ENCODE measurements at places on chromosomes 5 and 9.

DNA sequence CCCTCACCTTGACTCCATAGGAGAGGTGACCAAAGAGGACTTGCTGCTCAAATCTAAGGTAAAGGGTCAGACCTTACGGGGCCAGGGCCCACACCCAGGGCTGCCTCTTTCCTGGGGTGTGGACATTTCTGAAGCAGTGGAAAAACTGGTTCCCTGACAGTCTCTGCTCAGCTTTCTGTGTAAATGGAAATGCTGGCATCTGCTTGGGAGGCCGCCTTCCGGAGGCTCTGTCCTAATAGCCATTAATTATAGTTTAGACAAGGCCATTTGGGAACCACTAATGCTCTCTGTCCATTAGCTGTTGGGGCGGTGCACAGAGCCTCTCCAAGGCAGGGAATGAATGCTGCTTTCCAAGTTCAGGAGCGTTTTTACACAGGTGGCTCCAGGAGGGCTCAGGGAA is 17.3 kb downstream of the USP20 start:
- no peak for DNase-seq

DNA sequence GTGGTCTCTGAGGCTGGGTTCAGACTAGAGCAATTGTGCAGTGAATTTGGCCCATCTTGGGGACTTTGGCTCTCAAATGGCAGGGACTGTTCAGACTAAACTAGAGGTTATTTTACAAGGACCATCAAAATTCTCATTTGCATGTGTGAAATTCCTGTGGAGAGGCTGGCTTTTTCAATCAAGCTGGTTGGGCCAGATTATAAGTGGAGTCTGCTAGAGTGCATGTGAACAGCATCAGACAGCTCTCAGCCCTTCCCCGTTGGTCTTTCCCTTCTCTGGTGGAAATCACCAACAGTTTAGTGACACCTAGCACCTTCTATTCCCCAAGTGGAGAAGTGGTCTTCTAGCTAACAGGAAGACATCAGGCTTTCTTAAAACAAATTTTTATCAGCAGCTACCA is 301.3 kb downstream of the CWC27 start:
- no peak for DNase-seq

DNA sequence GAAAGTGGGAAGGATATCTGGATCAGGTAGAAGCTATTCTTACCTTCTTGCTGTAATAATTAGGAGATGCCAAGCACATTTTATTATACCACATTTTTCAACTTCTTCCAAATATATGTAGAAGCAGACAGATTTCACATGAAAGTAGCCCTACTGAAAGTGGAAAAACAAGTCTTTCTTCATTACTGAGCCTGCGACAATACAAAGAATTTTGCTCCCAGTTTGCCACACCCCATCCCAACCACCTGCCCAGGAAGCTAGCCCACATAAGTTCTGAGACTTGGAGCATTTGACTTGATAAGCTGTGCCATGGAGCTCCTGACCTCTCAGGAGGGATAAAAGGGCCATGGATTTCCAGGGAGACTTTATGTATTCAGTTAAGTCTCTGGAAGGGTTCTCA is 249.1 kb upstream of the ADCY2 start:
- DNase-seq: no peak

DNA sequence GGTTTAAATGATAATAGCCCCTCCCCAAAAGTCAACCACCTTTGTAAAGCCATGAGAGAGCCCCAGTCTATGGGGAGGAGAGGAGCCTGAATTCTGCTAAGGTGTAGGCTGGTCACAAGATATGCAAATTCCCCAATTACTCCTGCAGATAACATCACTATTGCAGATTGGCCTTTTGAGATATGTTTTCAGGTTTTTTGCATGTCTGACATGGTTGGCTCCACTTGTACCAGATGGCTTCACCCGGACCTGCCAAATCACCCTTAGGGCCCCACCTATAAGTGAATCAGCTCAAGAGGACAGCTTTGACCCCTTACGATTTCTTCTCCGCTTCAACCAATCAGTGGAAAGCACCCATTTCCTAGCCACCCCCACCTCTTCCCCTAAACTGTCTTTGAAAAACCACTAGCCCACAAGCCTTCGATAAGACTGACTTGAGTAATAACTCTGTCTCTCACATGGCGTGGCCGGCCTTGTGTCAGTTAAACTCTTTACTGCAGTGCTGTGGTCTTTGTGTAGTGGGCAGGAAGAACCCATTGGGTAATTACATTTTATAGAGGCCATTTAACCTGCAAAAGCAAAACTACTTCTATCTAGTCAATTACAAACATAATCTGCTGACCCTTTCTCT is 69.7 kb downstream of the PRLR start:
- DNase-seq: no peak

- no peak for DNase-seq
Observed at GRCh38 chr9:82490019-82490499, 501.5 kb downstream of the SPATA31D1 start.

DNA sequence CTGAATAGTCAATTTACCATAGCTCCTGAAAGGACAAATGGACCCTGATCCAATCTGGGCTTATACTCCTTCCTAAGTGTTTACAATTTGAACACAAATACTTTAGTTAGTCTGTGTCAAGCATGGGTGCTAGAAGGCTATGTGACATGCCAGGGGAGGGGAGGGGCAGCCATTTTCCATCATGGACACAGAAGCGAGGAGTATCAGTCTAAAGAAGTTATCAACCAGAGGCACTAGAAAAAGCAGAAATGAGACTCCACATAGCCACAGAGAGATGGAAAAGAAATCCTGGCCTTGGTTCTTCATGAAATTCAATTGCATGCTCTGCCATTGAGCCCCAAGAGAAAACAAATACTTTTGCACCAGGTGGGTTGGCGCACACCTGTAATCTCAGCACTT is 61.8 kb downstream of the NR6A1 start:
- DNase-seq: no peak

DNA sequence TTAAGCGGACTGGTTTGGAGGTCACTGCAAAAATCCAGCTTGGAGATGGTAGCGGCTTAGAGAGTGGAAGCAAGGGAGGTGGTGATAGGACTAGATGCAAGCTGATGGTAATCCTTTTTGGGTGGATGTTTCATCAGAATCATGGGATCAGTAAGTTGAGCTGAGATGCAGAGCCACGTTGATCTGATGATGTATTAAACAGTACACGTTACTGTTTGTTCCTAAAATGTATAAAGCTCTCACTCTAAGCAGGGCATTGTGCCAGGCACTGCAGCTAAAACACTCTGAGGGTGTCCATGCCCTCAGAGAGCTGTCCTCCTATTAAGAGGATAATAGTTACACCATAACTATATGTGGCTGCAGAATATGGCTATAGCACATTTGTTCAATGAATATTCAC is 93.1 kb downstream of the JAKMIP2 start:
- no peak for DNase-seq

DNA sequence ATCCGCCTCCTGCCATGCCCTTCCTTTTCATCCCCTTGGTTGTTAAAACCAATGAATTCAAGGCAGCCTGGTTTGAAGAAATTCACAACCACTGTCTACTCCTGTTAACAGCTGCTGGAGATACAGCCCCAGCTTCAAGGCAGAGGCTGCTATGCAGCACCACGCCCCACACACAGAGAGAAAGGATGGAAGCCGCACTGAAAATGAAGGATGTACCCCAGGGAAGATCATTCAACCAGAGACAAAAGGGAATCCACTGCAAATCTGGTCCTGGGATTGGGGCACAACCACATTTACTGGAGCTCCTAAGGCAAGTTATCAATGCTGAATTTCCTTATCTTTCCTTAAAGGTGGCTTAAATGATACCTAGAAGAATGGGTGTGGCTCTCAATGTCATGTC is 58.7 kb downstream of the DPYSL3 start:
- no peak for DNase-seq

DNA sequence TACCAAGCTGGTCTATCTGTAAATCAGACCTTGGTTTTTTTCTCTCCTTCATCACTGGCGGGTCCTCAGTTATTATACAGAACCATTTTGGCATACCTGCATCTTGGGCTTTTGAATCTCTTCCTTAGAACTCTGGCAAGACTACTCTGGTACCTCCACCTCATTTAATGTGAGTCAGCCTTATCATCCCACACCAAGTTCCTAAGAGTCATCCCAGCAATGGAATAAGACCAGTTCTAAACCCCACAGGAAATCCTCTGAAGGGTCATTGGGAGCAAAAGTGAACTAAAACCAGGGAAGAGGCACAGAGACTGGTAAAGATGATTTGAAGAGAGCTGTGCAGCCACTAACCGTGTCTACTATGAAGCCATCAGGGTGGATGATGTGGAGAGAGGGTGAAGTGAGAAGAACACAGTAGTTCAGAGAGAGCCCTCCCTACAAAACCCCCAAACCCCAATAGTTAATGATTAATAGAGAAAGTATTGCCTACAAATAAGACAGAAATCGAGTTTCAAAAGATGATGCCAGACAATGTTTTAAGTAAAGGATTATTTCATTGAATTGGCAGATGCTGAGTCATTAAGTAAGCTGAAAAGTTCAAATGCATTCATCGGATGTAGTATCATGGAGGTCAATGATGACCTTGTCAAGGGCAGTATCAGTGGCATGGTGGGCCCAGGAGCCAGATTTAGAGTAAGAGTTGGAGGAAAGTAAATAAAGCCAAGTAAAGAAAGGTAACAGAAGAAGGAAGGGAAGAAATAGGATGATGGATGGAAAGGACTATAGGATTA is 85.4 kb downstream of the PCSK1 start:
- no peak for DNase-seq

All from NCI-H146 (cell line).